ENCODE measurements at places on chromosomes 12 and 14.
A peak's percentile ranks its signal among the peaks of the same experiment; 100 is the strongest.

- no peak for DNase-seq
These were observed 85.6 kb upstream of the TMCC3 start for GRCh38 chr12:94736004-94736403.

DNA sequence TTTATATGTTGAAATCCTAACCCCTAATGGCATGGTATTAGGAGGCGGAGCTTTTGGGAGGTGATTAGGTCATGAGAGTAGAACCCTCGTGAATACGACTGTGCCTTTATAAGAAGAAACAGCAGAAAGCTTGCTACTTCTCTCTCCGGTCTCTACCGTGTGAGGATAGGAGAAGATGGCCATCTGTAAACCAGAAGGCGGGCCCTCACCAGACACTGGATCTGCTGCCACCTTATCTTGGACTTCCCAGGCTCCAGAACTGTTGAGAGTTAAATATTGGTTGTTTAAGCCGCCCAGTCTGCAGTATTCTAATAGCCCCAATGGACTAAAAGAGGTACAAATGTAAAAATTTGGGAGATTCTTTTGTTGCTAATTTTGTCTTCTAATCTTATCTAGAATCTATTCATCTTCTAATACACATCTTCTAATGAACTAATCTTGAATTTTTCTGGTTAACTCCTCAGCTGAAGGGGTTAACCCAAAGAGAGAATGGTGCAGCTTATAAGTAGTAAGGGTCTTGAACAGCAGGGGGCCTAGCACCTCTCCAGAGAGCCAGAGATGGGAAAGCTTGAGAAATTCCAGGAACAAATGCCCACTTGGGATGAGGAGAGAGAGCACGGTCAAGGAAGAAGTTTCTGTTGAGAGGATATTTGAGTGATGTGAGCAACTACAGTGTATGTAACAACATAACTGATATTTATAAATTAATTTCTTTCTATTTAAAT, 264.0 kb upstream of the GRIP1 start:
- no peak for DNase-seq

GRCh38 chr12:84294246-84294645, 618.4 kb downstream of the SLC6A15 start:
- no peak for DNase-seq

GRCh38 chr14:90554341-90554740, 157.5 kb downstream of the CALM1 start:
- DNase-seq = no peak

GRCh38 chr12:124543052-124543589, 24.3 kb downstream of the NCOR2 start:
- DNase-seq = peak; percentile 84

DNA sequence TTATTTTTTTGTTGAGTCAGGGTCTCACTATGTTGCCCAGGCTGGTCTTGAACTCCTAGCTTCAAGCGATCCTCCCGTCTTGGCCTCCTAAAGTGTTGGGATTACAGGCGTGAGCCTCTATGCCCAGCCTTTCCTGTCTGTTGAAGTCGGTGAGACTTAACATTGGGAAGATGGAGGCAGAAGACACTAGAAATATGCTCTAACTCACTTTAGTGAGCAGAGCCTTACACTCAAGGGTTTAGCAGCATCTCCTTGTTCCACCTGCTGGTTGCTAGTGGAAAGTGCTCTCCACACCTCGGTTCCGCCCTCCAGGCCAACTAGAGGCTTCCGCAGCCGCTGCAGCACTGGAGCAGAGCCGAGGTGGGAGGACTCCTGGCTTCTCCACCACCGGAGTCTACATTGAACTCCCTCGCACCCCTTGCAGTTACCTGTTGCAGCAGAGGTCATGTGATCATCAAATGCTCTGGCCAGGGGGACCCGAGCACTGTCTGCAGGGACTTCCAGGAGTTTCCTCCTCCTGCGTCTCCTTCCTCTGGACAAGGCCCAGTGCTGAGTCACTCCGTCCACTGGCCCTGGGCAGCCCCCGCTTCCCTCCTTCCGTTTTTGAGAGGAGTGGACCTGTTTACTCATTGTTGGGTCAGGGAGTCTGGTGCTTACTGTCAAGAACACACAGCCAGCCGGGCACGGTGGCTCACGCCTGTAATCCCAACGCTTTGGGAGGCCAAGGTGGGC, 9.4 kb upstream of the HVCN1 start:
- DNase-seq = peak; percentile 89

DNA sequence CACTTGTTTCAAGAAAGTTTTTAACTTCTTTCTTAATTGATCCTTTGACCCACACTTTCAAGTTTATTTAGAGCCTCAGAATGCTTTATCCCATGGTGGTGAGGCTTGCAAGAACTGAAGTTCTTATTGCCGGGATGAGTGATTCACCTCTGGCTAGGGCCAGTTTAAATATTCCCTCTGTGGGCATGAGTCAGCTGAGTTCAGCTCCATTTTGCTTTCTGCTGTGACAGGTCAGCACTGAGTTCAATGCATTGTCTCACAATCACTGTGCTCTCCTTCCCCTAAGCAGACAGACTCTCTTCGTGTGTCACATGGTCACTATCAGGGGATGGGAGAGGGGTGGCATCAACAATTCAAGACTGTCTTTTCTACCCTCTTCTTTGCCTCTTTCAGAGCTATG, 514.6 kb upstream of the FBXO33 start:
- no peak for DNase-seq

DNA sequence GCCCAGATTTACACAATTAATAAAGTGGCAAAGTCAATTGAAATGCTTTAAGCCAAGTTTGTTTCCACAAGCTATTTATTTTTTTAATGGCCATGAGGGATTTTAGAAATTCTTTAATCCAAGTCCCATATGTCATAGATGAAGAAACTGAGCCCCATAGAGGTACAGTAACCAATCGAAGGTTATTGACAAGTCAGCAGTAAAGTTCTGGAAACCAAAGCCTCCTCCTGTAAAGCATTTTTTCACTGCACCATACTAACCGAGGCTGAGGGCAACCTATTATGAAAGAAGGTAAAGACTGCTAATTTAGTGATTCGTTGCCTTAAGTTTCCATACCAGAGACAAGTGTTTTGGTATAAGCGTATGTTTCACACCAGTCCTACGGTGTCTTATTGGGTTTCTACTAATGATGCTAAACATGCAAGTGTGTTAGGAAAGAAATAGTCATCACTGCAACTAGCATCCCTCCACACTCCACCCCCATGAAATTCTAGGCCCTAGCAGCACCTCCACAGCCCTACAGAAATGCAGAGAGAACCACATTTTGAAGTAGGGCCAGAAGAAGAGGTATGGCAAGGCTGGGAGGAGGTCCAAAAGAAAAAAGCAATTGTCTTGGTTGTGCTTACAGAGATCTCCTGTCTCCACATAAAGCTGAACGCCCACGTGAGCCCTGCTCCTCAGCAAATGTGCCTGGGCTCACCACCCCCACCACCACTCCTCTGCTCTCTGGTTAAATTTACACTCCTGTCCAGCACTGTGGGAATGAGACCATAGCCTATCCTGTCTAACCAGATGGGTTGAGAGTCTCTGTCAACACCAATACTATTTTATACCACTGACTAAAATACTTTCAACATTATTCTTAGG, 271.1 kb upstream of the G2E3 start:
- no peak for DNase-seq

DNA sequence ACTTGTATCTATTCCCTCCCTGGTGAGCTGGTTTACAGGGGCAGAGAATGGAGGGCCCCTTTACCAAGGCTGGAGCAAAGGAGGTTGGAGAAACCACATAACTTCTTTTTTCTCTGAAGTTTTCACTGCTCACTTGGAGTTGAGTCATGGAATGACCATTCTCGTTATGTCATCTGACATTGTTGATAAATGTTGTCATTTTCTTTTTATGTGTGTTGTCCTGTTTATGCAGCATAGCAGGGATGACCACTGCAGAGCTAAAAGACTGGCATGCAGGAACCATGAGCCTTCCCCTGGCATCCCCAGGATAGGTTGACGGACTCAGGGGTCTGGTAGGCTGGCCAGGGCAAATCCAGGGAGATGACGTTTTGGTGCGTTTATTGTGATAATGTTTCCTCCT, 256.8 kb upstream of the DDHD1 start:
- peak; percentile 62 for DNase-seq

DNA sequence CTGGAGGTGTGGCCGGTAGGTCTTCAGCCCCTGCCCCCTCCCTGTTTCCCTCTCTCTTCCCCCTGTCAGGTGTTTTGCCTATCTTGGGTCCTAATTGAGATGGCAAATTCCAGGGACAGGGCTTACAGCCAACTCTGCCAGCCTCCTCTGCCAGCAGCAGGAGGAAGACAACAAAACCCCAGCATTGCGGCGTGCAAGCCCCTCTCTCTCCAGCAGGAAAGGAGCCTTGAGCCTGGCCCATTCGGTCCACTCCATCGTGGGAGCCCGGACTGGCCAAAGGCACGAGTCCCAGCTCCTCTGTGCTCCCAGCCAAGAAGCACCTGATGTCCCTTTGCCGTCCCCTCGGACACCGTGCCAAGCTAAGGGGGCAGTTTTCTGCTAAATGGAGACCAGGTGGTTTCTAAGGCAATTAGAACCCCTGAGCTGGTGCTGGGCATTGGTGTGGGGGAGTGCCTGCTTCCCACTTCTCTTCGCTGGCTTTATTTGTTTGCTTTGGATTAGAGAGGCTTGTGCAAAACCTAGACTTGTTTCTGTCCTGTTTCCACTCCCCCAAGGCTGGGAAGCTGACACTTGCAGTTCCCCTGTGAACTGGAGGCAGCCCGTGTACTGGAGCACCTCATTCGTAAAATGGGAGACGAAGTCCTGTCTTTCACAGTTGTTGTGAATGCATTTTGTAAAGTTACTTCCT, 57.1 kb upstream of the LHX5 start:
- no peak for DNase-seq

DNA sequence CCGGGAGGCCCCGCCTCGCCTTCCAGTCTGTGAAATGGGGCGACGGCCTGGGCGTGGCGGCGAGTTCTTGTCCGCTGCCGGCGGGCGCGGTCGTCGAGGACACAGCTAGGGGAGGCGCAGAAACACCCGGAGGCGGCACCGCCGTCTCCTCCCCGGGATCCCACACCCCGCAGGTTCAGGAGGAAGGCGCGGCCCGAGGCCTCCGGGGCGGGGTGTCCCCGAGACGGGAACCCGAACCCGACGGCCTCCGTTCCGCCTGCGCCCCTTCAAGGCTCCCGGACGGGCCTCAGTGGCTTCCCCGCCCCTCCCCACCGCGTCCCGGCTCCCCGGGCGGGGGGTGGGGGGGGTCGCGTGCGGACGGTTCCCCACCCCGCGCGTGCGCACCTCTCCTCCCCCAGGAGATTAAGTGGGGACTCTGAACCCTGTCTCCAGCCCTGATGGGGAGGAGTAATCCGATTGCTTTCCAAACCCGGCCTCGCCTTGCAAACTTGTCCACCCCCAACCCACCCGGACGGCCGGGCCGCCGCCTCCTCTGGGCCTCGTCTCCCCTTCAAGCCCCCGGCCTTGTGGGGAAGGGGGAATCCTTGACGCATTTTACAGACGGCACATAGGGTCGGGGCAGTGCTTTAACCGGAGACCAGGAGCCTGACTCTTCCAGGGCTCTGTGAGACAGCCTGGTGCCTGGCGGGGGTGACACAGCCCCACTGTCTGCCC, 35.3 kb upstream of the ANKRD9 start:
- DNase-seq = peak; percentile 87

- DNase-seq = no peak
These were observed 3.2 kb downstream of the TDRD9 start for GRCh38 chr14:103931422-103931821.

DNA sequence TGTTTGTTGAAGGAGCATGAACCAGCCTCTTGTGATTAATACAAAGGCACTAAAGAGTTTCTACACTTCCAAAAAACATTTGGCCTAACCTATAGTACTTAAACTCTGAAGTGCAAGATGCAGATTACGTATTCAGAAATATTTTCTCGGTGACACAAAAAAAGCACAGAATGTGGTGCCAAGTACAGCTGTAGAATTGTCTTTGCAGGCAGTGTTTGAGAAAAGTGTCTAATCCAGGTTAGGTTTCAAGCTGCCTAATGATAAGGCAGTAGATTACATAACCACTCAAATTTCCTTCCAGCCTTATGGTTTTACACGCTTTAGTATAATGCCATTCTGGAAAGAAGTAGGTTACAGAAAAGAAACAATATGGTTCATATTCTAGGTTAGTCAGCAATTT, 205.2 kb downstream of the KLHL28 start:
- DNase-seq = no peak

DNA sequence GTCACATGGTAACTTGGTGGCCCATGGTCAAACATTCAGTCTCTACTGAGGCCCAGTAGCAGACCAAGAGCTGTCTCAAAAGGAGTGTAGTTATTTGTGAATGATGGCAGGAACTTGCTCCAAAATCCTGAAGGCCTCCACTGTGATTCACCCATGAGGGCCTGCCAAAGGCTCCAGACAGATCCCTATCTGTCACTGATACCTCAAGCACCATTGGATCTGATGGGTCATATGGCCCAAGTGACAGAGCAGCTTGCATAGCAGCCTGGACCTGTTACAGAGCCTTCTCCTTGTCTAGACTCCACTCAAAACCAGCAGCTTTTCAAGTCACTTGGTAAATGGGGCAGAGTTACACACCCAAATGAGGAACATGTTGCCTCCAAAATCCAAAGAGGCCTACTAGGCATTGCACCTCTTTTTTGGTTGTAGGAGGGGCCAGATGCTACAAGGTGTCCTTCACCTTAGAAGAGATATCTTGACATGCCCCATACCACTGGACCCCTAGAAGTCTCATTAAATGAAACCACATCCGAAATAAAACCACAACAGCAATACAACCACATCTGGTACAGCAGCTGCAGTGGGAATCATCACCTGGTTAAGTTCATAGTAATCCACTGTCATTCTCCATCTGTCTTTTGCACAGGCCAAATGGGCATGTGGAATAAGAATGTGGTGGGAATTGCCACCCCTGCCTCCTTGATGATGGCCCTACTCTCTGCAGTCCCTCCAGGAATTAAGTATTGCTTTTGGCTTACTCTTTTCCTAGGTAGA, 150.4 kb upstream of the MAX start:
- no peak for DNase-seq

- DNase-seq = no peak
These were observed 170.7 kb downstream of the NOVA1 start for GRCh38 chr14:26427097-26427496.

- no peak for DNase-seq
These were observed 45.7 kb upstream of the VASH1 start for GRCh38 chr14:76715511-76716081.

GRCh38 chr14:68841016-68841809, 48.3 kb upstream of the ZFP36L1 start:
- no peak for DNase-seq

DNA sequence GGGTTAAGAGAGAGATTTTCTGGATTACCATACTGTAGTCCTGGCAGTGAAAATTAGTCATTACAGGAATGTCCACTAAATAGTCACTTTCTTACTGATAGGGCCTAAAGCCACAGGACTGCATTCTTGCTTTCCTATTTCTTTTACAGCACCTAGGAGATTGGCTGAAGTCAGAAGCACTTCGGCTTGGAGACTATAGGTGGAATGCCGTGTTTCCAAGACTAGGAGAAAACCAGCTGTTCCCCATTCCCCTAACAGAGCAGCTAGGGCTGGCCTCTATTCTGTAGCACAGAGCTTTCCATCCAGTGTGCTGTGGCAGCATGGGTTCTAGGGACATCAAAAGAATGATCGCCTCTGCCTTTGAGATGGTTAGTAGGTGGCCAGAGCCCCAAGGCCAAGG, 15.1 kb downstream of the PIGH start:
- no peak for DNase-seq

- no peak for DNase-seq
These were observed 338.9 kb downstream of the PDZRN4 start for GRCh38 chr12:41527062-41527461.

GRCh38 chr12:52274521-52275120, at the start of gene KRT86:
Gene KRT86 (plus strand): TSS chr12:52274645. CDS start chr12:52301917, 27,272 bp downstream.
- DNase-seq = no peak

GRCh38 chr14:26261368-26262122, 336.3 kb downstream of the NOVA1 start:
- DNase-seq = no peak

- DNase-seq = no peak
These were observed 13.1 kb upstream of the CLEC7A start for GRCh38 chr12:10142976-10143589.
